ENCODE measurements at places on chromosomes 1 and 21. TPM values are rescaled to one million over a fixed set of nuclear protein-coding genes. Genes with fewer than 3 reads are reported as not detected.

Gene HCRTR1
- not detected for total RNA-seq

Gene DNAJC28
- total RNA-seq, result 2.1 TPM

DNA sequence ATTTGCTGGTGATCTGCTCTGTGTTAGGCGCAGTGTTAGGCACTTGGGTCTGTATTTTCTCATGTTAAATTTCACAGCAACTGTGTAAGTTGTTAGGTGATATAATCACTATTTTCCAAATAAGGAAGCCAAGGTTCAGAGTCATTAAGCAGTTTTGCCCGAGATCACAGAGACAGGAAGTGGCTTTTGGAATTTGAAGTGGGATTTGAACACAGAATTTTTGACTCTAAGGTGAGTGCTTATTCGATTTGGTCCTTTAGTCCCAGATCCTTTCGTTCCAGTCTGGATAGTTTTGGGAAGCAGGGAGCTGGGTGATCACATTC, 114.9 kb downstream of the NMNAT2 start:
- no peaks in the 10 kb centered on the region for H3K36me3 ChIP-seq
- DNase-seq, result no peak
- H3K27ac ChIP-seq, result no peak overlapping the region
- H3K4me1 ChIP-seq, result no peaks in the 10 kb centered on the region

DNA sequence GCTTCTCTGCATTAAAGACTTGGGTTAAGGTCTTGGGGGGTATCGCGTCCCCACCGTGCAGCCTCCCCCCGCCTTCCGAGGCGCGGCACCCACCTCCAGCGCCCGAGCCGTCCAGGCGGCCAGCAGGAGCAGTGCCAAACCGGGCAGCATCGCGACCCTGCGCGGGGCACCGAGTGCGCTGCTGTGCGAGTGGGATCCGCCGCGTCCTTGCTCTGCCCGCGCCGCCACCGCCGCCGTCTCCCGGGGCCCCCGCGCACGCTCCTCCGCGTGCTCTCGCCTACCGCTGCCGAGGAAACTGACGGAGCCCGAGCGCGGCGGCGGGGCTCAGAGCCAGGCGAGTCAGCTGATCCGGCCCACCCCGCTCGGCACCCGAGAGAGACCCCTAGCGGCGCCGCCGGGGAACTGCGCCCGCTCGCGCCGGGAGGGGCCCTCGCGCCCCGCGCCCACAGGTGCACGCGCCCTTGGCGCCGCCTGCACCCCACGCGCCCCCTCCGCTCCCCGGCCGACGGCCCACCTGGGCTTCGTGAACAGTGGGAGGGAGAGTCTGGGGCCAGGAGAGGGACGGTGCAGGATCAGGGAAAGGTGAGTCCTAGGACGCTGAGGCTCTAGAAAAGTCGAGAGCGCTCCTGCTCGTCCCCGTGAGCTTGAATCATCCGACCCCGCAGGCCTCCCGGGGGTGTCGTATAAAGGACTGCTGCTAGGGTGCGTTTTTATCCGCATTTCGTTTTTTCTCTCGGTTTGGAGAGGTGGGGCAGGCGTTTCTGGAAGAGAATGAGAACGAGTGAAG, at the start of gene APP:
APP (minus strand) TSS at position 300 of the 787 bp plus-strand sequence; CDS start at position 150, 150 bp downstream.
- H3K27ac ChIP-seq, result peak within 1 kb of the TSS; percentile 75
- peak within 1 kb of the TSS; percentile 79 for H3K4me3 ChIP-seq

Gene OR2L2
- total RNA-seq, result not detected

DNA sequence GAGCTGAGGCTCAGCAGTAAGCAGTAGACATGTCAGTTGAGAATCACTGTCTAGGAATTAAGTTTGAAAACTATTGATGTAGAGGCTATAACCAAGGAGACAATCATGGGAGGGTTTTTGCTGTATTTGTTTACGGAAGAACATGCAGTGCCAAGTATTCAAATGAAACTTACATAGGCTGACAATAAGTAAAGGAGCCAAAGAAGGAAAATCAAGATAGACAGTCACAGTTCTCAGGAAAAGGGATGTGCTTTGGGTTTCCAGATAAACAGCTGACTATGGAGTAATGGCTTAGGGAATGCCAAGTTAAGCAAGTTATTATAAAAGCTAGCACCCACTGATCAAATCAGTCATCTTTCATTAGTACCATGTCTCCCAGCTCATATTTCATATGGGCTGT, 21.5 kb downstream of the GNG12 start:
- peaks cover 4% of the 10 kb centered on the region for H3K36me3 ChIP-seq
- H3K4me3 ChIP-seq, result no peak overlapping the region

DNA sequence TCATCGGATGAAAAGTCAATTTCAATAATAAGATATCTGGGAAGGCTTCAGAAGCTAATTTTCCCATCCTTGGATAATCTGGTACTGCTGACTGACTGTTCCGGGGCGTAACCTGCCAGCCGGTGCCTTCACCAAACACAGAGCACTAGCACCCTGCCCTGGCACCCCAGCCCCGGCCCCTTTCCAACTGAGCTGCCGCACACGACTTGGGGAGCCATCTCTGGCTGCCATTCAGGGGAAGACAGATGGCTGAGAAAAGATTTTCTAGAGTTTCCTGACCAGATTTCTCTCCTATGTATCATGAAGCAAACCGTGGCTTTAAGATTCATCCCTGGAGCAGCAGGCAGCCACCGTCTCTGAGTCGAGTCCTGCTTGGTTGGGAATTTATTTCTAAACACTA, 96.0 kb upstream of the SYT6 start:
- no peaks in the 10 kb centered on the region for H3K36me3 ChIP-seq
- H3K27ac ChIP-seq, result no peak overlapping the region
- H3K4me3 ChIP-seq, result no peak overlapping the region
- DNase-seq, result no peak
- H3K27me3 ChIP-seq, result peaks cover 5% of the 10 kb centered on the region

- no peak overlapping the region for H3K27ac ChIP-seq
- H3K27me3 ChIP-seq, result peaks cover 9% of the 10 kb centered on the region
- H3K4me1 ChIP-seq, result peaks cover 16% of the 10 kb centered on the region
- peak; percentile 30 for DNase-seq
- H3K4me3 ChIP-seq, result no peak overlapping the region
These were observed 26.3 kb upstream of the IL20 start for GRCh38 chr1:206839006-206839560.

DNA sequence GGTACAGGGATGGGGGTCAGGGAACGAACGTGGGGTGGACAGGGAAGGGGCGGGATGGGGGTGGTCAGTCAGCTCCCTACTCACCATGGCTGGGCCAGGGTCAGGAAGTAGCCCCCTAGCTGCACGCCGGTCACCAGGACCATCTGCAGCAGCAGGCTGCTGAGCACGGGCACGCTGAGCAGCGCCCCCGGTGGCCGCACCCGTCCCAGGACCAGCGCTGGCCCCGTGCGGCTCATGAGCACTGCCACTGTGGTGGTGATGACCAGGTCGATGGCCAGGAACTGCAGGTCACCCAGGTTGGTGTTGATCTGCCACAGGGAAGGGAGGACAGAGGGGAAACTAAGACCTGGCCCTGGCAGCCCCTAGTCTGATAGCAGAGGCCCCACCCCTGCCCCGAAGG, 6.5 kb upstream of the MFAP2 start:
- DNase-seq, result no peak
- no peak overlapping the region for H3K27ac ChIP-seq
- no peaks in the 10 kb centered on the region for H3K27me3 ChIP-seq
- H3K4me1 ChIP-seq, result peaks cover 19% of the 10 kb centered on the region

DNA sequence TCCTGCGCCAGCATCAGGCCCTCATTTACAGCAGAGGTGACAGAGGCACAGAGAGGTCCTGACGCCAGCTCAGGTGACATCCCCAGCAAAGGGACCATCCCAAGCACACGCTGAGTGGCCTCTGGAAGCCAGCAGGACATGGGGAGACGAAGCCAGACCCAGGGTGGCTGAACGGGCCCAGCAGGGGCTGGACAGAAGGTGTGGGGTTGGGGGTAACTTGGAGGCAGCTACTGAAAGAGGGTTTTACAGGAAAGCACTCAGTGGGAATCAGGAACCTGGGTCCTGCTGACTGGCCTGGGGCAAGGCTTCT, 1.6 kb upstream of the ARHGEF16 start:
- no peak overlapping the region for H3K4me3 ChIP-seq
- H3K4me1 ChIP-seq, result peaks cover 3% of the 10 kb centered on the region
- DNase-seq, result no peak

Gene HCN3
- 3.4 TPM for total RNA-seq

DNA sequence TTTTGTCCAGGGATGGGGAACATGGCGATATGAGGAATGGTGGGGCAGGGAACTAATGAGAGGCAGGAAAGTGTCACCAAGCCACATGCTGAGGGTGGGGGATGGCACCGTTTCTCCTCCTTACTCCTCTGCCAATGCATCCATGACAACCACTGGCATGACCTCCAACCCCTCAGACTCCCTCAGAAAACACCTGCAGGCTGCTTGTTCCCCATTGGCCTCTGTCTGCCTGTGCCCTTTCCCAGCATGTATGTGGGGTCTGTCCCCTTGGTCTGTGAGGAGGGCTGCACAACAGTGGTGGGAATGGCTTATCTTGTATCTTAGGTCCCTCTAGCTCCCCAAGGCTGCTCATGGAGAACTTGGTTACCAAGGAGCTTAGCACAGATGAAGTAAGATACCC, 137.2 kb upstream of the NGF start:
- DNase-seq, result no peak
- H3K4me1 ChIP-seq, result peaks cover 3% of the 10 kb centered on the region
- no peaks in the 10 kb centered on the region for H3K27me3 ChIP-seq
- H3K27ac ChIP-seq, result no peak overlapping the region

DNA sequence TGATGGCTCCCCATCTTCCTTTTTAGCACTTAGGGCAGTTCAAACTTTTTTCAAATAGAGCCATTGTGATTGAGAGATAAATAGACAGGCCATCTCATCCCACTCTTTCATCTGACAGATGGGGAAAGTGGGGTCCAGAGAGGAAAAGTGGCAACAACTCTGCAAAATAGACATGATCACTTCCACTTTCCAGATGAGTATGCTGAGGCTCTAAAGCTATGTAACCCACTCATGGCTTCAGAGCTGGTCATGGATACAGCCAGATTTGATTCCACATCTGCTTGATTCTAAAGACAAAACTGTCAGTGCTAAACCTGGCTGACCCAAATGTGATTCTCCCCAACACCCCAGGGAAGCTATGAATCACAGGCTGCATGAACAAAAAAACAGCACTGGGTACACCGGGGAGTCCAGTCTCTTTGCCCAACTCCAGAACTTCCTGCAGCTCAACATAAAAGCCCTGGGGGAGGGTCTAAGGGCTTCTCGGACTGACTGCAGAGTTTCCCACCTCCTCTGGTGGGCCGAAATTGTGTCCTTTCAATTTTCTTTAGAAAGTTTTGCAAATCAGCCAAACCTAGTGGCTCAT, 59.3 kb downstream of the PLPP3 start:
- H3K4me3 ChIP-seq, result no peak overlapping the region
- H3K27me3 ChIP-seq, result no peaks in the 10 kb centered on the region
- no peak for DNase-seq
- H3K4me1 ChIP-seq, result peaks cover 7% of the 10 kb centered on the region
- peaks cover 12% of the 10 kb centered on the region for H3K36me3 ChIP-seq

Gene RNF19B
- 25.8 TPM for total RNA-seq

- no peak overlapping the region for H3K4me3 ChIP-seq
- no peak for DNase-seq
- H3K27me3 ChIP-seq, result no peaks in the 10 kb centered on the region
These were observed 10.5 kb downstream of the ARID1A start for GRCh38 chr1:26706315-26706714.

Gene INTS3
- total RNA-seq, result 40.2 TPM

DNA sequence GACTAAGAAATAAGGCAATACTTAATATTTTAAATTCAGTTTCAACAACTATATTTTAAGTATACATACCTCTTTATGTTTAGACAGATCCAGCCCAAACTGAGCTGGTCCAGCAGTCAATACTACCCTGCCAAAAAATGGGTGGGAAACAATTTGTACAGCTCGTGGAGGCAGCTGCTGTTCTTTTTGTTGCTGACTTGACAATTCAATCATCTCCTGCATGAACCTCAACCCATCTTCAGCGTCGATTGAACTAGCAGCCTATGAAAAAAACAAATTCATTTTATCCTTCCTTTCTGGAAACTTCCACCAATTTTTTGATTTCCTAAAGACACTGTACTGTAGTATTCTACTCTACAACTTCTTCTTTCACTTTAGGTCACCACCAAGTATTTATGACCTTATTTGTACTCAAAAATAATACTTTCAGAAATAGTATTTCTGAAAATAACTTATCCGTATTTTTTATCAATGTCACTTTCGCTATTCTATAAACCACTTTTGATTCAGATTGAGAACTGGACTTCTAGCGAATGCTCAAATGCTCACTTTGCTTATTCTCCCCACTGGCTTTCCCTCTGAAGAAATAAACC, 46.5 kb downstream of the EDEM3 start:
- no peak overlapping the region for H3K27ac ChIP-seq
- H3K4me3 ChIP-seq, result no peak overlapping the region
- H3K27me3 ChIP-seq, result no peaks in the 10 kb centered on the region
- no peak for DNase-seq

DNA sequence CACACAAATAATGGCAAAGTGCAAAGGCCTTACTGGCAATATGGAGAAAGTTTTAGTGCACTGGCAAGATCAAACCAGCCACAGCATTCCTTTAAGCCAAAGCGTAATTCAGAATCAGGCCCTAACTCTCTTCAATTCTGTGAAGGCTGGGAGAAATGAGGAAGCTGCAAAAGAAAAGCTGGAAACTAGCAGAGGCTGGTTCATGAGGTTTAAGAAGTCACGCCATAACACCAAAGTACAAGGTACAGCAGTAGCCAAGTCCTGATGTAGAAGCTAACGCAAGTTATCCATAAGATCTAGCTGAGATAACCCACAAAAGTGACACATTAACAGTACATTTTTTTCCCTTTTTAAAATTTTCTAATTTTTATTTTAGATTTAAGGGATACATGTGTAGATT, 57.1 kb downstream of the SLC27A3 start:
- H3K27ac ChIP-seq, result no peak overlapping the region
- H3K4me1 ChIP-seq, result no peaks in the 10 kb centered on the region

Gene ETV3L
- not detected for total RNA-seq

Gene FMOD
- not detected for total RNA-seq

DNA sequence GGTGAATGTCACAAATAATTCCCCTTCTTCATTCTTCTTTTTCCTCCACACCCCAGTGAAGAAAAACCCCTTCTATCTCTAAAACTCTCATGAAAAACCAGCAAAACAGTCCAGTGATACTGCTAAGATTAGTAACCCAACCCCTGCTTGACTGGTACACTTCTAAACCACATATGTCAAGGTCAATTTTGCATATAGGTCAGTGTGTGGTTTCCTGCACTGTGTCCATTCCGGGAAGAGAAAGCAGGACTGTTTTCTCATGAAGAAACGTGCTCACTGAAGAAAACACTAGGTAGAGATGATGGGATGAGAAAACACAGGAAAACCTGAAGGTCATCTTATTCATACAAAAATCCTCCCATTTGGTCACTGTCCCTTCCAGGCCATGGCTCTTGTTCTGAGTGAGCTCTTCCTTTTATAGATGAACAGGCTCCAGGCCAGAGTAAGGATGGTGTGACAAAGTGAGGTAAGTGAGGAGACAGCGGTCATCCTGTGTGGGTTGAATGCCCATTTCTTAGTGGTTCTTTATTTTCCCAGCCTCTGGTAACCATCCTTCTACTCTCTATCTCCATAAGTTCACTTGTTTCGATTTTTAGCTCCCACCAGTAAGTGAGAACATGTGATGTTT, 122.7 kb downstream of the FASLG start:
- no peaks in the 10 kb centered on the region for H3K36me3 ChIP-seq
- no peak overlapping the region for H3K27ac ChIP-seq
- DNase-seq, result no peak
- H3K4me1 ChIP-seq, result no peaks in the 10 kb centered on the region
- no peak overlapping the region for H3K4me3 ChIP-seq
- no peaks in the 10 kb centered on the region for H3K27me3 ChIP-seq

- no peak overlapping the region for H3K4me3 ChIP-seq
- DNase-seq, result peak; percentile 19
- H3K4me1 ChIP-seq, result no peaks in the 10 kb centered on the region
These were observed 29.3 kb upstream of the USP1 start for GRCh38 chr1:62407398-62408009.

Data from astrocyte (in vitro differentiated cells and primary cell).